ENCODE measurements at places on chromosomes 12 and 14.
A peak's percentile ranks its signal among the peaks of the same experiment; 100 is the strongest.

DNA sequence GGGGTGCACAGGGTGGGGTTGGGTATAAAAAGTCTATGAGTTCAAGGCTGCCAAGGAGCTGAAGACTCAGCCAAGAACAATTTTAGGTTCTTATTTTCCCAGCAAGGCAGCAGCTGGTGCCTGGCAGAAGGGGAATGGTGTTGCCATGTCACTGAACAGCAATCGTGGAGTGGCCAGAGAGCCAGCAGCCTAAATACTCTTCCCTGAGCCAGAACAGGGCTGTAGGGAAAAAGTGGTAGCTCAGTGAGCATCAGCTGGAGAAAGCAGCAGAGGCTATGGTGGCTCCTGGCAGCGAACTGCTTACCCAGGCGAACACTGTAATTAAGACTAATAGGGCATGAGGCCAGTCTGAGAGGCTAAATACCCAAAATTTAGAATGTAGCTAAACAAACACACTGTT is 334.9 kb downstream of the RMST start:
- DNase-seq: peak; percentile 70

DNA sequence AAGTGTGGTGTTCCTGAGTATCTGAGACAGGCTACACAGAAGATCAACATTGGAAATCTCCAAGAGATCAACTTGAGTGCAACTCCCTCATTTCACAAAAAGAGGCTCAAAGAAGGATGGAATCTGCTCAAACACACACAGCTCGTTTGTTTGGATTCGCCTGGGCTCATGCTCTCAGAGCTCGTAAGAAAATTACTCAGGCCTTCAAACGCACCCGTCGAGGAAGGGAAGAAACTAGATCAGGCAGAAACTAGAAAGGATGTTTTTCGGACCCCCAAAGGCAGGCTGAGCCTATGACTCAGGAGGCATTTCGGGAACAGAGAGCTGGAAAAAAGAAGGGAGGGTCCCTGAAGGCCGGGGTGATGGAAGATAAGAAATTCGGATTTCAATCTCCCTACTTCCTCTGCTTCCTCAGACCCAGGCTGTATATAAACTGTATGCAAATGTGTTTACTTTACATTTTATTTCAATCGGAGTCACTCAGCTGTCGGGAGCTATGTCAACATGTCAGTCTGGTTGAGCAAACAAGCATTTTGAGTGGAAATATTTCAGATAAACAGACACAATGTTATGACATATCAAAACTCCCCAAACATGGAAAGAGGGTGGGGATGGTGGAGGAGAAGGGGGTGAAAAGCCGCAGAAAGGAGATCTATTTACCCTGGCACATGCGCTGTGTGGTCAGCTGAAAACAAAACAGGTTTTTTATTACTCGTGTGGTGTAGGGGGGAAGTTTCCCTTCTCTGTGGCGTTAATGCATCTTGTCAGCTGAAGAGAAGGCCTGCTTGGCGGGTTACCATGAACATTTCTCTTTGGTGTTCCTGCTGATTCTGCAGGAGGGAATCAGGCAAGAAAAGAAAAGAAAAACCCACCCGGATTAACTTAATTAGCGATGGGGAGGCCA is 129.1 kb upstream of the TBX3 start:
- no peak for DNase-seq

- no peak for DNase-seq
Measured at GRCh38 chr12:49916129-49916919, 12.6 kb upstream of the FAIM2 start.

- DNase-seq: no peak
Measured at GRCh38 chr12:39145175-39145999, 240.0 kb upstream of the CPNE8 start.

DNA sequence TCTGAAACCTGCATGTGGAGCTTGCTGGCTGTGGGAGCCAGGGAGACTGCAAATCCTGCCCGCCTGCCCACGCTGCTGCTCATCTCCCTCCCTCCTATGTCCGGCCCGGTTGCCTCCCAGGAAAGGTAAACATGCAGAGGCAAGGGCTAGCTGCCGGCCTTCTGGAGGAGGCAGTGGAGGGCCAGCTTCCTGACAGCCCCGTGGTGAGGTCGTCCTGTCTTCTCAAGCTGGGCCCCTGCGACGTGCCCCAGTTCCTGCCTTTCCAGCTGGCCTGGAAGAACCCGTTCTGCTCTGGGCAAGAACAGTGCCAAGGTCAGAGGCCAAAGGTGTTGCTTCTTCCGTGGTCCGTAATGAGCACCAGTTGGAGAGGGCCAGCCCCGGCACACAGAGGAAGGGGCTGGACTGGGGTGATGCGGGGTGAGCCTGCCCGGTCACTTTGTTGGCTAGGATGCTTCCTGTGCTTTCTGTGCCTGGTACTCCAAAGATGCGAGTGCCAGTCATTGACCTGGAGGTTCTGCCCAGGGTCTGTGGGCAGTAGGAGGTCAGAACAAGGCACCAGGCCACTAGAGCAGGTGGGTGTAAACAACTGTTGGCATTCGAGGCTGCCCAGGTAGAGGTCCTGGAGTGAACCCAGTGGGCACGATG is 25.3 kb downstream of the TPCN1 start:
- no peak for DNase-seq

GRCh38 chr12:123037791-123038190 is 57.3 kb downstream of the ARL6IP4 start:
- DNase-seq: no peak

- DNase-seq: no peak
Measured at GRCh38 chr14:68460541-68460940, 332.3 kb downstream of the ZFP36L1 start.

GRCh38 chr12:111319600-111320257 is 49.2 kb downstream of the PHETA1 start:
- no peak for DNase-seq

GRCh38 chr14:49766839-49767238 is 1.1 kb upstream of the KLHDC2 start:
- peak; percentile 6 for DNase-seq

GRCh38 chr14:65373016-65373670 is 39.4 kb upstream of the FUT8 start:
- no peak for DNase-seq

- DNase-seq: no peak
Measured at GRCh38 chr14:20468764-20469241, 403 bp upstream of the PNP start.

DNA sequence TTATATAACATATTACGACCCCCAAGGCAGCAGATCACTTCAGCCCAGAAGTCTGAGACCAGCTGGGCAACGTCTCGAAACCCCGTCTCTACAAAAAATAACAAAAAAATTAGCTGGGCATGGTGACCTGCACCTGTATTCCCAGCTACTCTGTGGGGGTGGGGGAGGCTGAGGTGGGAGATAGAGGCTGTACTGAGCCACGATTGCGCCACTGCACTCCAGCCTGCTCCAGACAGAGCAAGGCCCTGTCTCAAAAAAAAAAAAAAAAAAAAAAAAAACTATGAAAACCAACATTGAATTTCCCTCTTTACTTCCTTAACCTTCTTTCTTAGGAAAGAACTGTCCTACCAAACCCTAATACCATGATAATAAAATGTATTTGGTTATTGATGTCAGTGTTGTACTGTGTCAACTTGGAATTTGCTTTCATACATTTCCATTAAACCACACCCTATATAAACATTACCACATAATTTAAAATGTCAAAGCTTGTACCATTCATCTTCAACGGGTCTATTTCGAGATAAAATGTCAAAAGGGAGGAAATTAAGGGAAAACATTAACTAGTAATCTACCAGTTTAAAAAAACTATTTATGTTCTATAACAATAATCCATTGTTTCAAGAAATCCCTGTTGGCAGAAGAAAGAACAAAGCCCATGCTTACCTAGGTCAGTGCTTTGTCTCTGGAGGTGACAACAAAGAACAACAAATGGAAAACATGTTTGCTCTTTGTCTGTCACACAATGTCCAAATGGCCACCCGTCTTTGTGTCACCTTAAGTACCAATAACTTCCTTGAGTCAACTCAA is 17.4 kb downstream of the GALNT4 start:
- DNase-seq: peak; percentile 28

DNA sequence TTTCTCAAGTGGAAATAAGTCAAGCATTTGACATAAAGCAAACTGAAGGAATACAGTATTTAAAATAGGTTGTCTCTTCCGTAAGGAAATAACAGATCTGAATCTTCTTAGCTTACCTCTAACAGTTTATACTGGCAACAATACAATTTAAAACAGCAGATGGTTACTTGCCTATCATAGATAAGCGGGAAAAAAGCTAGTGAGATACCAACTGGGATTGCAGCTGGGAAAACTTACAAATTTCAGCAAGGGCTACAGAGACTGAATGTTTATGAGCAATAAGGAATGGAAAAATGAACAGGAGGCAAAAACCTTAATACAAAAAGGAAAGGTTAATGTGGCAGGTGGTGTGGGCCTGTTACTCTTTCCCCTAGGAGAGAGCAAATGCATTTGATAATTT is 220.0 kb downstream of the RASSF9 start:
- DNase-seq: no peak

DNA sequence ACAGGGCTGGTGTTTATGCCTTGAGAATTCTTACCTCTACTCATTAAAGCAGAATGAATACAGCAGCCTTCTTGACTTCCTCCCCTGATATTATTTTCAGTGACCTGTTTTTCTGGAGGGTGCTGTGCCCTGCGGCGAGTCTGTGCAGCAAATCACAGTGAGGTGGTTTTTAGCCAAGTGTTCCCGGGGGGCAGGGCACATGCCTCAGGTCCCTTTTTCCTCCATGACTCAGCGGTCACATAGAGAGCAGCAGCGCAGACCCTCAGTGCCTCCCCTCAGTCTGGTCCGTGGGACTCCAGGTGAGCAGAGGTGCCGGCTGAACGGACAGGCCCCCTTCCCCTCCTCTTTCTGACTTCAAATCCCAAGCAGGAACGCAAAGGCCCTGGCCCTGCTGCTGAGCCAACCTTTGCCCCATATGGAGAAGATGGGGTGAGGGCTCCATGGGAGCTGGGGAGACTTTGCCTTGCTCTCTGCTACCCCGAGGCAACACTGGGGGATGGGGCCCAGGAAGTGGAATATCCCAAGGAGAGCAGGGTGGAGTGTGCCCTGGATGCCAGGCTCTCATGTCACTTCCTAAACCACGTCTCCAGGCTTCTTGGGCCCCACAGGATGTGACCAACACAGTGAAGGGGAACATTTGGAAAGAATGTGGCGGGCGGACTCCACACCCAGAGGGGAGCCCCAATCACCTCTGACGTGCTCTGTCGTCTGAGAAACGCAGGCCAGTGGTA is 90.0 kb downstream of the DHRS2 start:
- DNase-seq: no peak

DNA sequence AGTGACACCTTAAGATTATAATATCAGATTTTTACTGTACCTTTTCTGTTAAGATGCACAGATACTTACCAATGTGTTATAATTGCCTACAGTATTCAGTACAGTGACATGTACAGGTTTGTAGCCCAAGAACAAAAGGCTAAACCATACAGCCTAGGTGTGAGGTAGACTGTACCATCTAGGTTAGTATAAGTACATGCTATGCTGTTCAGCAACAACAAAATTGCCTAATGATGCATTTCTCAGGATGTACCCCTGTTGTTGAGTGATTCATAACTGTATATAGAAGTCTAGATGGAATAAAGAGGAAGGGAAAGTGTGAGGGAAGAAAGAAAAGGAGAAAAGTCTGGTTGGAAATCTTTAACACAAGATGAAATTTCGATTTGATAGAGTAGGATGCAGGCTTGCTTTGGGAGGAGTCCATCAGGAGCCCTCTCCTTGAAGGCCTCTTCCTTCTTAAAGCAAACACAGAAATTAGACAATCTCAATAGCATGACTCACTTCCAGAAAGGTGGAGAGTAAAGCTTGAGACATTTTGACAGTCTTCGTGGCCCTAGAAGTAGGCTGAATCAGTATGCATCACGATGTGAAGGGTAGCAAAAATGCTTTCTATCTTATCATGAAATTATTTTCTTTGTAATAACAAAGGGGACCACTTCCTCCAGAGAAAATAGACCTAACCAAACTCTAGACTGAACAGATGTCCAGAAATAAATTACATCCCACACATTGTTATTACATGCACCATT is 191.5 kb downstream of the SYT1 start:
- DNase-seq: no peak

- no peak for DNase-seq
Measured at GRCh38 chr12:3685830-3686229, 67.1 kb downstream of the CRACR2A start.

DNA sequence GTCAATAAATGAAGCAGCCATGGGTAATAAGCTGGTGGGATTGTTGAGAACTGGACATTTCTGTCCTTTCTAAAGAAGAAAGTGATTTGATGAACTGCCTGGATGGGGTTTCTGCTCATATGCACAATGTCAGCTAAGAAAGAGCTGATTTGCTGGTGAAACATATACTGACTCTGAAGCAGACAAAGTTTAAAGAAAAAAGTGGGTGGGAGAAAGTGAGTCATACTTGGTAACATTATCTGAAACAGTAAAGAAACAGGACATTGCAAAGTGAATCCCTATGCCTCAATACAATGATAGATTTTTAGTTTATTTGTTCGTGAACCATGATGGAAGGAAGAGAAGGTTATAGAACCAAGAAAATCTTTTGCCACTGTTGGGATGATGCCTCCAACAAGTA is 95.6 kb upstream of the DNM1L start:
- no peak for DNase-seq

DNA sequence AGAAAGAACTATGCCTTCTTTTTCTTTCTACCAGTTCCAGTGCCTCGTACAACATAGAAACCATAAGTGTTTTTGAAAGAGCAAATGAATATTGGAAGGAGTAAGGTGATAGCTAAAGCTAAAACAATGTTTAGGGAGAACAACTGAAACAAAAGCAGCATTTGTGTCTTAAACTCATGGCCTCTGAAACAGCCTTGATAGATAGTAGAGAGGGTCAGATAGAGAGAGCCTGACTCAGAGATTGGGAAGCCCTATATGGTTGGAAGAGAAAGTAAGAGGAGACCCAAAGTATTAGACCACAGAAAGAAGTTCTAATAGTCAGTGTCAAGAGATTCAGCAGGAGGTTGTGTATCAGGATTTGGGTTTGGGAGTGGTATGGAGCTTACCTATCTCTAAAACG is 79.6 kb upstream of the IFNG-AS1 start:
- DNase-seq: no peak

- peak; percentile 34 for DNase-seq
Measured at GRCh38 chr12:83823386-83824045, 1089.1 kb downstream of the SLC6A15 start.

DNA sequence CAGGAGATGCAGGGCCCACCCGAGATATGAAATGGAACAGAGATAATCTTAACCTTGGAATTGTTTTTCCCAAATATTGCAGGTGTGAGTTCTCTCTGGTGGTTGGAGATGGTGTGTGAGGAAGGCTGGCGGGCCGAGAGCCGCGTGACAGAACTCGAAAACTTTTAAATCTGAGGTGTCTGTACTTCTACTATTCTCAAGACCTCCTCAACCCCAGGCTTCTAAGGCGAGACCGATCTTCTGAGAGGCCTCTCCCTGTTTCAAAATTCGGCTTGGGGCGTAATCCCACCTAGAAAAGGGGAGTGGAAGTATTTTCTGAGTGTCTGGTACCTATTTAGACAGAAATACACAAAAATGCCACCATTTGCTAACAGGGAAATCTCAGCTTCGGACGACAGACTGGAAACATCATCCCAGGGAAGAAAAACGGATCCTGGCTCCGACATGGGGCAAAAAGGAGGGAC is 611 bp downstream of the SARNP start:
- no peak for DNase-seq

GRCh38 chr14:30874120-30874998 is at the start of gene COCH:
COCH (plus strand) TSS chr14:30874559; CDS start chr14:30874939, 380 bp downstream.
- DNase-seq: peak; percentile 62
